ENCODE measurements at places on chromosomes 5 and 9. TPM values are rescaled to one million over a fixed set of nuclear protein-coding genes. Genes with fewer than 3 reads are reported as not detected.

ZNF883 gene
- 1.9 TPM for total RNA-seq

OR13C4 gene
- not detected for total RNA-seq

MAPKAP1 gene
- 76.9 TPM for total RNA-seq

TESK1 gene
- 14.5 TPM for total RNA-seq

ACOT12 gene
- not detected for total RNA-seq

LTC4S gene
- total RNA-seq, result not detected

SPAG8 gene
- total RNA-seq, result not detected

EQTN gene
- total RNA-seq, result not detected

SLC23A1 gene
- not detected for total RNA-seq

NIM1K gene
- total RNA-seq, result not detected

PPP3R2 gene
- total RNA-seq, result not detected

CMYA5 gene
- 0.44 TPM for total RNA-seq

TRIM36 gene
- not detected for total RNA-seq

FAM81B gene
- not detected for total RNA-seq

Data from esophagus squamous epithelium (tissue), 5 donors.